A549 treated with Hydrocortisone at 1 μM for 4 hours (cell line): ENCODE measurements at places on chromosomes 6 and 20. TPM values are rescaled to one million over a fixed set of nuclear protein-coding genes. Genes with fewer than 3 reads are reported as not detected.

Gene ULBP1
- total RNA-seq = 0.77 to 0.89 TPM (median 0.83 TPM) in 5 replicates

Gene FAM162B
- not detected in 5 replicates for total RNA-seq

Gene C6orf163
- total RNA-seq = 0.07 to 0.28 TPM (median 0.14 TPM) in 5 replicates

Gene LY6G6D
- total RNA-seq = not detected in 5 replicates

Gene ASIP
- total RNA-seq = not detected in 5 replicates

Gene UFL1
- 6.5 to 11.4 TPM (median 8.4 TPM) in 5 replicates for total RNA-seq

Gene NKAPL
- 0.06 TPM in 1 of 5 replicates, not detected in the others for total RNA-seq

Gene CGAS
- total RNA-seq = 3.8 to 4.4 TPM (median 4.0 TPM) in 5 replicates

Gene OXT
- total RNA-seq = not detected in 5 replicates

Gene CRISP2
- total RNA-seq = not detected in 5 replicates

Gene HNF4A
- 15.4 to 20.8 TPM (median 18.8 TPM) in 5 replicates for total RNA-seq

Gene ZNF341
- 3.1 to 4.2 TPM (median 3.7 TPM) in 5 replicates for total RNA-seq

Gene OR2H1
- total RNA-seq = not detected in 5 replicates

Gene EBF4
- total RNA-seq = 2.2 to 5.1 TPM (median 2.7 TPM) in 5 replicates

Gene KHDC1L
- 0.24 to 0.75 TPM (median 0.35 TPM) in 3 of 5 replicates, not detected in the others for total RNA-seq

Gene ZSCAN16
- total RNA-seq = 3.1 to 5.4 TPM (median 4.2 TPM) in 5 replicates

Gene MRPS10
- 33.8 to 38.3 TPM (median 36.0 TPM) in 5 replicates for total RNA-seq

Gene EYS
- 0.02 to 0.25 TPM (median 0.08 TPM) in 3 of 5 replicates, not detected in the others for total RNA-seq

Gene TCP11
- total RNA-seq = not detected in 5 replicates

Gene NRSN1
- total RNA-seq = not detected in 5 replicates

Gene SLC35A1
- 8.3 to 10.7 TPM (median 9.0 TPM) in 5 replicates for total RNA-seq

Gene MAP1LC3A
- 17.8 to 30.5 TPM (median 26.1 TPM) in 5 replicates for total RNA-seq

Gene CST1
- 0.67 to 1.7 TPM (median 0.98 TPM) in 5 replicates for total RNA-seq

Gene ETV7
- 0.09 to 0.24 TPM (median 0.15 TPM) in 3 of 5 replicates, not detected in the others for total RNA-seq

Gene TAP2
- total RNA-seq = 16.7 to 19.1 TPM (median 18.1 TPM) in 5 replicates

Gene CAPN11
- 0.05 to 0.06 TPM (median 0.05 TPM) in 3 of 5 replicates, not detected in the others for total RNA-seq

Gene ENPP3
- total RNA-seq = not detected in 5 replicates

Gene ACSS1
- 16.1 to 18.5 TPM (median 17.3 TPM) in 5 replicates for total RNA-seq

Gene HSPA12B
- 0.43 to 0.70 TPM (median 0.54 TPM) in 5 replicates for total RNA-seq

Gene FAM110A
- total RNA-seq = 7.1 to 11.6 TPM (median 9.8 TPM) in 5 replicates

Gene PLN
- total RNA-seq = not detected in 5 replicates

Gene GPSM3
- total RNA-seq = 0.23 to 0.47 TPM (median 0.45 TPM) in 5 replicates

Gene UBD
- 0.31 to 0.97 TPM (median 0.61 TPM) in 5 replicates for total RNA-seq

Gene CRIP3
- total RNA-seq = 0.31 to 0.45 TPM (median 0.37 TPM) in 4 of 5 replicates, not detected in the other

Gene WFDC10B
- total RNA-seq = not detected in 5 replicates

Gene RBM24
- total RNA-seq = 6.1 to 7.7 TPM (median 6.4 TPM) in 5 replicates

Gene SOX4
- total RNA-seq = 7.2 to 11.4 TPM (median 9.6 TPM) in 5 replicates

Gene CRISP3
- total RNA-seq = not detected in 5 replicates

Gene PPP1R3G
- 1.9 to 2.2 TPM (median 2.1 TPM) in 5 replicates for total RNA-seq

Gene MUCL3
- total RNA-seq = 0.07 to 0.15 TPM (median 0.12 TPM) in 5 replicates

Gene SNRPB
- 820 to 1,074 TPM (median 988 TPM) in 5 replicates for total RNA-seq

Gene TP53TG5
- total RNA-seq = not detected in 5 replicates

Gene TGM3
- 0.06 to 0.12 TPM (median 0.07 TPM) in 4 of 5 replicates, not detected in the other for total RNA-seq

Gene FAM209B
- total RNA-seq = 0.32 to 0.92 TPM (median 0.60 TPM) in 4 of 5 replicates, not detected in the other

Gene FHL5
- not detected in 5 replicates for total RNA-seq

Gene DOK5
- 0.06 TPM in 1 of 5 replicates, not detected in the others for total RNA-seq

Gene LRRN4
- total RNA-seq = 0.07 TPM in 1 of 5 replicates, not detected in the others

Gene KCNQ5
- total RNA-seq = 1.1 to 1.9 TPM (median 1.5 TPM) in 5 replicates

Gene BTBD3
- 11.9 to 18.1 TPM (median 17.0 TPM) in 5 replicates for total RNA-seq

Gene CD2AP
- total RNA-seq = 10.1 to 17.7 TPM (median 13.2 TPM) in 5 replicates

Gene NPEPL1
- 30.7 to 36.0 TPM (median 32.2 TPM) in 5 replicates for total RNA-seq

Gene MOCS1
- 2.1 to 2.3 TPM (median 2.1 TPM) in 5 replicates for total RNA-seq

Gene HUS1B
- 0.14 to 0.49 TPM (median 0.27 TPM) in 4 of 5 replicates, not detected in the other for total RNA-seq

Gene C6orf132
- total RNA-seq = 2.7 to 3.3 TPM (median 3.1 TPM) in 5 replicates

Gene GABRR1
- total RNA-seq = not detected in 5 replicates

Gene PRL
- not detected in 5 replicates for total RNA-seq

Gene PGBD1
- 4.5 to 5.7 TPM (median 5.1 TPM) in 5 replicates for total RNA-seq

Gene DLL1
- total RNA-seq = 0.10 to 0.33 TPM (median 0.16 TPM) in 5 replicates

Gene VSX1
- total RNA-seq = 0.68 to 1.0 TPM (median 0.99 TPM) in 5 replicates

Gene OPN5
- total RNA-seq = not detected in 5 replicates
